ENCODE measurements at places on chromosomes 6 and 20.

- DNase-seq = no peak
These were observed 395.3 kb upstream of the BTBD3 start for GRCh38 chr20:11522366-11522741.

DNA sequence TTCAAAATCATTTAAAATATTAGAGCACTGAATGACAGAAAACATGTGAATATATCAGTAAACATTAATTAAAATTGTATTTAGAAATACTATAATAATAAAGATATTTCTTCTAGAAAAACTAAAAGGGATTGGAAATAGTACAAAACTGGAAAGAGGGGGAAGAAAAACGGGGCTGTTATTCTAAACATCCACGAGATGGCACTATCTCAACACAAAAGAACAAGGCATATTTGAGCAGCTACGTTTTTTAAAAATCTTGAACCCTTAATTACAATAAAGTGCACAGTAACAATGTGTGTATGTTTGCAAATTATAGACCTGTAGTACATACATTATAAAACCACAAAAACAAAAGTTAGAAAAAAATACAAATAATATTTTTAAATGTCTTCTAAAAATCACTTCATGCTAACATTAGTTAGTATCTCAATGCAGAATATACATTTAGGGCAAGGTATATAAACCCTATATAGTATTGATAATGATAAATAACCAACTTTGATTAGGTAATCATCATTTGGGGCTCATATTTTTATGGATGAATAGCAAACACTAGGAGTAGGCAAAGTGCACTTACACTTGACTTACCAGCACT, 42.5 kb upstream of the PNISR start:
- DNase-seq = no peak

DNA sequence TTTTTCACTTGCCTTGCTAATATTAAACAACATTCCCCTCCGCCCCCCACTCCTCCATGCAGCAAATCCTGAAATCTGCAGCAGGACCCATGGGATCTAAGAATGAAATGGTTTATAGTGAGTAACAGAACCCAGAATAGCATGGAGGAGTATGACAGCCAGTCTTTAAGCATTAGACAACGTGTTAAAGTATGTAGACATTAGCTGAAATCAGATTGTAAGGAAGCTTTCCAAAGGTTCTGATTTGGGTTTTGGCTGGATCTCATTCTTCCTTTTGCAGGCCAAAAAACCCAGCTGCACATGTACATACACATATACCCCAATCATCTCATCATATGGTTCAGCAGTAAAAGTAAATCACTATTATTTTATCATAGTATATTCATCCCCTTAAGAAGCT, 126.5 kb downstream of the GJA10 start:
- no peak for DNase-seq

DNA sequence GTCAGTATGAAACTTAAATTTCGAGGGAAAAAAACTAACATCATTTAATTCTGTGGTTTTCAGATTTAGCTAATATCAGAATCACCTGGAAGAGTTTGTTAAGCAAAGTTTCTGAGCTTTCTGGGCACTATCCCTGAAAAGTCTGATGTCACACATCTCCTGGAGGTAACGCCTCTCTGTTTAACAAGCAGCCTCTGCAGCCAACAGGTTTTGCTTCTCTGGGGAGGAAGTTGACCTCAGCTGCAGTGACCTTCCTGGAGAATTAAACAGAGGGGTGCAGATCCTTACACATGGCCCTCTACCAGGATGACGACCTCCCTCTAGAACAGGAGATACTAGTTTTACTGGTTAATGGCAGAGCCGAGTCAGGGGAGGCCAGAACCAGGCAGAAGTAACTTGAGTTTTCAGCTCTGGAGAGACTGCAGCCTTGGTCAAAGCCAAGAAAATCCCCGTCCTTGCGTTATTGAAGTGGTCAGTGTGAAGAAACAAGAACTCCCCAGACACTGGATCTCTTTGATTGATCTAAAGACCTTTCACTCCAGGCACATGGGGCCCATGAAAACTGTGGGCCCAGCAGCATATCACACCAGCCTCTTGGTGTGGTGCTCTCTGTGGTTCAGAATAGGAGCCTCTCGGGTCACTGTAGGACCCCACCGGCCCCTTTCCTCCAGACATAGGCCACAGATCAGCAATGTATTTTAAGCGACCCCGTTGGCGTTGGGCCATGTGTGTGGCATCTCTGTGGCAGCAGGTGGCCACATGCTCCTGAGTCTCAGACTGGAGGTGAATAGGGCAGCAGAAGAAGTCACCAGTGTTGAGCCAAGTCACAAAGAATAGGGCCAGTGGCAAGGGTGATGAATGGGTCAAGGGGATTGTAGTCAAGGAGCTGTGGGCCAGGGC, 33.4 kb upstream of the CCR6 start:
- DNase-seq = no peak

Measured in posterior cingulate gyrus (tissue), 11 donors.